ENCODE measurements at places on chromosomes 7 and 10.

- DNase-seq = no peak
Observed at GRCh38 chr7:110600956-110601355, 490.0 kb upstream of the LRRN3 start.

- no peak for DNase-seq
Observed at GRCh38 chr7:85595750-85596178, 408.9 kb upstream of the SEMA3D start.

DNA sequence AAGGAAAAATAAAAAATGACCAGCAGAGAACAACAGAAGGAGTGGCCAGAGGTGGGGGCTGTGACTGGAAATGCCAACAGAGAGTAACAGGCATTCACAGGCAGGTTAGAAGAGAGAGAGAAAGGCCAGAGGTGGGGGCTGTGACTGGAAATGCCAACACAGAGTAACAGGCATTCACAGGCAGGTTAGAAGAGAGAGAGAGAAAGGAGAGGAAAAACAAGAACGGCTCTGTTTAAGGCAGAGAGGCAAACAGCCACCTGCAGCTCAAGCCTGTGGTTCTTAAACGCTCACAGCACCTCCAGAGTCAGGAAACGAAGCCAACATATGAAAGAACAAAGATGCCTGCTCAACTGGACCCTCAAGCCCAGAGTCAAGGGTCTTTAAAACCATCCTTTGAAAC, 39.5 kb upstream of the DGKI start:
- no peak for DNase-seq

DNA sequence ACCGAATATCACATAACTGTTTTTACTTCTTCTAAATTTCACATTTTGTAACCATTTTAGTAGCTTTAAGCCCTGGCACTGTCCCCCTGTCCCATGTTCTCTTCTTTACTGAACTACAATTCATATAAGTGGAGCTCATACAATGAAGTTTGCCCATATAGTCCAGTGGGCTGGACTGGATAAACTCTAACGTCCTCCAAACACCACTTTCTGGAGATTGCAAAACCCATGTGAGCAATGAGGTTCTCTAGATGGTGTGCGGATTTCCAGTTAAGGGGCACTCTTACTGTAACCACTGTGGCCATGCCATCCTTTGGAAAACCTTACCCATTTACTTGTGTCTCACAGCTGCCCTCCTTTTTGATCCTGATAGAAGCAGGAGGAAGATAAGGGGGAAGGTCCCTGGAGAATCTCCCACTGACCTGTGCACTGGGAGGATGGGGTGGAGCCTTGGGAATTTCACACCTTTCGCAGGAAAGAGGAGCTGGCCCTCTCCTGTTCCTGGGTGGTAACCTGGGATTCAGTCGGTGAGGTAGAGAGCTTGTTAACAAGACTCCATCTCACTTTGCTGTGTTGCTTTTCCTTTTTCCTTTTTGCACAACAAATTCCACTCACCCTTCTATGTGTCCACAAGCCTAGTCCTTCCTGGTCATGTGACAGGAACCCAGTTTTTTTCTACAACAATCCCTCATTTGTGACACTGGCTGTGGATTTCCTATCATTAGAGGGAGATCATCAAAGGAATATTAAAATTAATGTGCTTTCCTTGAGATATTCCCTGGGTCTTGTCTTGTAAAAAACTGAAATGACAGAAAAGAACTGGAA, 120.7 kb downstream of the ARID5B start:
- DNase-seq = no peak

- DNase-seq = no peak
Observed at GRCh38 chr10:88107296-88108097, 244.1 kb downstream of the PTEN start.

DNA sequence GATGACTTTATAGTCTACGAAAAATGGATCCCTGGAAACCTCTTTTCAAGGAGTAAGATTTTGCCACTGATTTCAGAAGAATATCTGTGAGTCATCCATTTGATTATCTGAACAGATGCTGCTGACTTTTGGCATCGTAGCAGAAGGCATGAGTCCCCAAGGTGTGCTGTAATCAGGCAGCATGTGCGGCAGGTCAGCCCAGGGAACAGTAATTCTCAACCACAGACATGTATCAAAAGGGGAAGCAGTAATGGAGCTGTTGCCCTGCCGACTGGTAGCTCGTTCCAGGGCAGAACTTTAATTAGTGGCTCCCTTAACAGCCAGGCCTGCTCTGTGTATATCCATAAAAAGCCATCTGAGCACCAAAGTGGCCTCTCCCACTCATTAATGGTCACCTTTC, 5.7 kb upstream of the VWC2 start:
- no peak for DNase-seq

DNA sequence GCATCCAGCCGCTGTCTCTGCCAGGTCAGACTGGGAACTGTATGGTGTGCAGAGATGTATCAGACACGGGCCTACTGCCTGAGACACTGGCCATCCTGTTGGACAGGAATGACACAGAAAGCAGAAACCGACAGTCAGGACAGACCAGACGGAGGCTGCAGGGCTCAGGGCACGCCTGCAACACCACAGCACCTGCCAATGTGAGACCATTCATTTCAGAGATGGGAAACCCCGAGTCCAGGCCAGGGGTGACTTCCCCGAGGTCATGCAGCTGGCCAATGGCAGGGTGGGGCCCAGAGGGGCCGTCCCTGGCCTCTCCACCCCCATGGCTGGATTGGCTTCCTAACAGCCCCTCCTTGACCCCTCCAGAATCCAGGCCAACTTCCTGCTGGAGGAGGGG, 34.7 kb downstream of the GRID1 start:
- DNase-seq = no peak

DNA sequence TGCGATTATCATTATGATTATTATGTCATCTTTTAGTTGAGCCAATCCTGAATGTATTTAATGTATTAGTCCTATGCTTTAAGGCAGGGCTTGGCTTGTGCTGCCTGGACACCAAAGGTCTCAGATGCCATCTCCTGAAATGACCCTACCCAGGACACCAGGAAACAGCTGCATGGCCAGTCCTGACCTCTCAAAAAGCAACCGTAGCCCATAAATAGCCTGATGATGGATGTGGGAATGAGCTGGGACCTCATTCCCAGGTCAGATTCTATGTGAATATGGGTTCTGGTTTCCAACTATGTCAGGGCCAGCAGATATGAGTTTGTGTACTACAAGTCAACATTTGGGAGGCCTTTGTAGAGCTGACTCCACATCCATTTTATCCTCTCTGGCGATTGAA, 438.4 kb downstream of the NRG3 start:
- DNase-seq = no peak

GRCh38 chr10:104806801-104807200, 165.7 kb downstream of the SORCS3 start:
- DNase-seq = no peak

DNA sequence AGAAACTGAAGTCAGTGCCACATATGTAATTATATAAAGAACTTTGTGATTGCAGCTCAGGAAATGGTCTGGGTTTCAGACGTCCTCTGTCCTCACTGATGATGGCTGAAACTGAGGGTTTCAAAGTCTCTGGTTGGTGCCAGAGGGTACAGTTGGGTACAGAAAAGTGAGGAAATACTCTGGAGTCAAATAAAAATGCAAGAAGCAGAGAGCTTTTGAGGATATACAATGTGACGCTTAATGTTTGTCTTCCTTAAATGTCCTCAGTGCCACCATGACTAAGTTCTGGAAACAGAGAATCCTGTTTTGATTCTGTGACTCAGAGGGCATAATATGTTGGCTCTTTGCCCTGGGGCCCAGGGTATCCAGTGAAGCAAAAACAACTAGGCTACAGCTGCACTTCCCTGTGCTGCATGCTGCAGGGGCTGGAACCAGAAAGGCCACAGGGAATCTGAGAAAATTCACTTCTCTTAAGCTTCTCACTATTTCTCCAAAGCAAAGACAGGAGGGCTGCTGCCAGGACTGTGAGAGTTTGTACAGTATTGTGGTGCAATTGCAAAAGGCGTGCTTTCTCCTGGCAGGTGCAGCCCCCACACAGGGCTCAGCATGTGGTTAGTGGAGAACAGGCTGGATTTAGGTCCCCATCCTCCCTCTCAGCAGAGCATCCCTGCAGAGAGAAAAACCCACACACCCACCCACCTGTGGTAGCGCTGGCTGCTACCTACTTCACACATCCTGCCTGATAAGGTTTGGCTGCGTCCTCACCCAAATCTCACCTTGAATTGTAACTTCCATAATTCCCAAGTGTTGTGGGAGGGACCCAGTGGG, 169.5 kb upstream of the SVIL start:
- DNase-seq = peak; percentile 71

GRCh38 chr7:146722986-146723385, 606.4 kb downstream of the CNTNAP2 start:
- no peak for DNase-seq

DNA sequence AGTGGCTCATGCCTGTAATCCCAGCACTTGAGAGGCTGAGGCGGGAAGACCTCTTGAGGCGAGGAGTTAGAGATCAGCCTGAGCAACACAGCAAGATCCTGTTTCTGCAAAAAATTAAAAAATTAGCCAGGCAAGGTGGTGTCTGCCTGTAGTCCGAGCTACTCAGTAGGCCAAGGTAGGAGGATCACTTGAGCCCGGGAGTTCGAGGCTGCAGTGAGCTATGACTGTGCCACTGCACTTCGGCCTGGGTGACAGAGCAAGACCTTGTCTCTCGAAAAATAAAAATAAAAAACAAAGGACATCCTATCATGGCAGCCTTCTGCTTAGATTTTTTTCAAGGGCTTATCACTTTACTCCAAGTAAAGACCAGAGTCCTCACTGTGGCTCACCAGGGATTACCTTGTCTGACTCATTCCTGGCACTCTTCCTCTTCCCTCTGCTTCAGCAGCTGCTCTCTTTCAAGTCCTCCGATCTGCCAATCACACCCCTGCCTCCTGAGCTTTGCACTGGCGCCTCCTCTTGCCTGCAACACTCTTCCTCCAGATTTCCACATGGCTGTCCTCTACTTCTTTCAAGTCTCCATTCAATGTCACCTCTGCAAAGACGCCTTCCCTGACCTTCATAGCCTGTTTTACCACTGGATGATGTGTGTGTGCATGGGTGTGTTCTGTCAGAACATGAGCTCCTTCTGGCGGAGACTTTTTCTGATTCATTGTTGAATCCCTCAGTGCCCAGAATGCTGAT, 7.7 kb downstream of the PRTFDC1 start:
- DNase-seq = peak; percentile 52

GRCh38 chr7:91869661-91870060, 10.8 kb downstream of the MTERF1 start:
- no peak for DNase-seq

GRCh38 chr10:67934336-67934735, 49.9 kb downstream of the SIRT1 start:
- DNase-seq = no peak

GRCh38 chr7:46716926-46717325, 795.9 kb upstream of the IGFBP3 start:
- DNase-seq = no peak

DNA sequence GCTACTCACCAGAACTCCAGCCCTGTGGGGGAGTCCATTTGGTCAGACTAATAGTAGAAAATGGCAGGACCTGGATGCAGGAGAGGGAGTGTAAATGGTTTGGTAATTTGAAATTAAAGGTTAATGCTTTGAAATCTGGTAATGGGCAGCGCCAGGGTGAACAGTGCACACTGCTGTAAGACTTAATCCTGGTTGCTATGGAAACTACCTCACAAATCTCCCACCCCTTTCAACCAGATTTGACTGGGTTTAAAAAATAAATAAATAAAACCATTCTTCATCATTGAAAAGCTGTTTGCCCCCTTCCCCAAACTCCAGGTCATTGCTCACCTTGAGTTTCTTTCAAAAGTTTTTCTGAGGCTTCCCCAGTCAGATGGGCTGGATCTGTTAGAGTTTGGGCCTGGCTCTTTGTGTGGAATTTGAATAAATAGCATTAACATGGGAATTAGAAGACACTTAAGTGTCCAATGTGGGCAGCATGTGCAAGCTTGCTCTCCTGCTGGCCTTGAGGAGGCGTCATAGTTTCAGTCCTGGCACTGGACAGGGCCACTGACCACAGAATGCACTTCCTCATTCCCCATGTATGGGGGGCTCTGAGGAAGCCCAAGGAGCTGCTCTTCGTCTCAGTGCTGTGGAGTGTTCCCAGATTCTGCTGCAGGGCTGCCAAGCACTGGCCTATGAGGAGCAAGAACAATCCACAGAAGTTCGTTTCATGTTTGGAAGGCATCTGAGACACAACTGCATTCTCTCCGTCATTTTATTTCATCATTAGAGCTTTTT, 90.7 kb downstream of the LRRC4 start:
- no peak for DNase-seq

DNA sequence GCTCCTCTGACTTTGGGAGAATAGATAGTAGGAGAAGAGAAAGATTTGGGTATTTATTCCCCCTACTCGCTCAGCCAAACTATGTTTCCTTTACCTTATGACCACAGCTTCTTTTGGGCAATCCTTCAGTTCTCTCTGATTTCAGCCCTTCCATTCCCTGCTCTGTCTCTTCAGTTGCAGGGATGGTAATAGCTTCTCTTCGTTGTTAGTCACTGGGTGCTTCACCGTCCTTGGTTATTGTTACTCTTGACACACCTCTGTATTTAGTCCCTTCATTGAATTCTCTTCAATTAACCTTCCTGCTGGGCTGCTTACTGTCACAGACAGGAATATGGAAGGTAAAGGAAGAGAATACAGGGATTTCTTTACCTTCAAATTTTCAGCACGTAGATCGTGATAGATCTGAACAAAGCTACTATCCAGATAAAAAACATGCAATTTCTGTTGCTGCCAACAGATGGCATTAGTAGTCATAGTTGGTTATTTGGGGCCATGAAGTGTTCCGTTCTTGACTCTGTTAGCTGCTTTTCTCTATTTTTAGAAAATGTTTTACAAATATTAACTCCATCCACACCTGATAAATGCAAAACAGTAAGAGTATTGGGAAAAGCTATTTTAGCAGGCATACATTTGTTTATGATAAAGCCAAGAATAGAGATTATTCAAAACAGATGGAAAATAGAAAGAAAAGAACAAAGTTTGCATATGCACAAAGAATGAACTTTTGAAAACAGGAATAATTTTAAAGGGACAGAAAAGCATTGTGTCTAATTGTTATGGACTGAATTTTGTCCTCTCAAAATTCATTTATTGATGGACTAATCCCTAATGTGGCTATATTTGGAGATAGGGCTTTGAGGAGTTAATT, 14.0 kb upstream of the PTTG1IP2 start:
- peak; percentile 41 for DNase-seq

- no peak for DNase-seq
Observed at GRCh38 chr10:44370731-44371248, 14.1 kb downstream of the CXCL12 start.

- no peak for DNase-seq
Observed at GRCh38 chr7:4851459-4852422, 10.1 kb downstream of the PAPOLB start.
